ENCODE measurements at places on chromosomes 16 and 17. TPM values are rescaled to one million over a fixed set of nuclear protein-coding genes. Genes with fewer than 3 reads are reported as not detected.
A peak's percentile ranks its signal among the peaks of the same experiment; 100 is the strongest.

DNA sequence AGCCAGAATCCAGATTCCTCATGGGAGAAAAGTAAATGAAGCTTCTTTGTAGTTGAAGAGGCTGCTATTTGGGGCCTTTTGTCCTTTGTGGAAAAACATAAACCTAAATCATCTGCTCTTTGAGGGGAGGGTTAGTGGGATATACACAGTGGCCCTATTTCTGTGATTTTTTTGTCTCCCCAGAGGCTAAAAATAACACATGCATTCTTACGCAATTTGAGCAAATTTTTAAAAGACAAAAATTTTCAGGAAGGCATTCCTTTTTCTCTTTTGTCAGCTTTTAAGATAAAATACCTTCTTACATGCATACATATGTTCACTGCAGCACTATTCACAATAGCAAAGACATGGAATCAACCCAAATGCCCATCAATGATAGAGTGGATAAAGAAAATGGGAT lies 165.5 kb downstream of the AXIN2 start:
- no peak overlapping the region for H3K27ac ChIP-seq
- no peaks in the 10 kb centered on the region for H3K36me3 ChIP-seq

DNA sequence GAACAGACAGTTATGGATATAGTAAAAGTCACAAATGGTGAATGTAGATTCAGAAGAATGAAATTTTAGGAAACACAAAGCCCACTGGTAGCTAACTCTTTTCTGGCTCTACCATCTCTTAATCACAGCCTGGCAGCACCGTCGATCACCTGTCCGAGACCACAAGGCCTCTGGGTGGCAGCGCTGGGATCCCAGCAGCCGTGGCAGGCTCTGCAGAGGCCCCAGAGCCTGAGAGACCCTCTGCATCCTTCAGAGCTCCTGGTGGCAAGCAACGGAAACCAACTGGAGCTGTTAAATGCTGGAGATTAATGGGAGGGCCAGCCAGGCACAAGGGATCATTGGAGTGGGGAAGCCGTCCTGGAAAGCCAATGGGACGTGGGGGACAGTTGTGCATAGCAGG lies 26.3 kb downstream of the LAT start:
- H3K27me3 ChIP-seq, result no peaks in the 10 kb centered on the region
- no peaks in the 10 kb centered on the region for H3K36me3 ChIP-seq
- H3K27ac ChIP-seq, result no peak overlapping the region
- DNase-seq, result no peak
- H3K4me1 ChIP-seq, result no peaks in the 10 kb centered on the region
- no peak overlapping the region for H3K4me3 ChIP-seq

DNA sequence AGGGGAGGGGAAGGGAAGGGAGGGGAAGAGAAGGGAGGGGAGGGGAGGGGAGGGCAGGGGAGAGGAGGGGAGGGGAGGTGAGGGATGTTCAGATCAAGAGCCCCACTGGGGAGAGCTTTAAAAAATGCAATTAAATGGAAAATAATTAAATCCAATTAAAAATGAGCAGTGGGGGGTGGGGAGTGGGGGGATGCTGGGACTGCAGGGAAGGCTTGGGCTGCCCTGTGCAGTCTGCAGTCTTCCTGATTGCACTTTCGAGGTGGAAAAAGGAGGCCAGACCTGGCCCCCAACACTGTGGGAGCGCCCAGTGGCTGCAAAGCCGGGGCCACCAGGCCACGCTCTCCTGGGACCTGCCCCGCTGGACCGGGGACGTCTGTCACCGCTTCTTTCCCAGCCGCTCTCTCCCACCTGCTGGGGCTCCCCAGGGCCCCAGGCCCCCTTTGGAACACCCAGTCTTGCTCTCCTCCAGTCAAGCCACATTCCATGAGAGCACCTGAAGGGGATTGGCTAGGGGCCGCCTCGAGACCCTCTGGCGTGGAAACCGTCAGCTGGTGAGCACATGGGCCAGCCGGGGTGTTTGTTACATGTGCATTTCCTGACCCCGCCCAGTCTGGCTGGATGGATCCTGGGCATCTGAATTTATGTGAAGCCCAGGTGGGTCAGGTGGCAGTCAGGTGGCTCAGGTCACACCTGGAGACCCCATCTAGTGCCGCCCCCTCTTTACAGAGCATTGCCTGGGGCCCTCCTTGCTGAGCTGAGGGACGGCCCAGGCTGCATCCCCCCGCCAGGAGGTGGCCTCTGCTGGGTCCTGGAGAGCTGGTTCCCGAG lies 37.6 kb upstream of the CBFA2T3 start:
- H3K36me3 ChIP-seq, result no peaks in the 10 kb centered on the region
- no peaks in the 10 kb centered on the region for H3K4me1 ChIP-seq
- H3K27me3 ChIP-seq, result no peaks in the 10 kb centered on the region
- H3K4me3 ChIP-seq, result no peak overlapping the region
- no peak overlapping the region for H3K27ac ChIP-seq

GRCh38 chr17:55420776-55421178 lies 858 bp downstream of the MMD start:
- DNase-seq, result peak; percentile 19
- no peaks in the 10 kb centered on the region for H3K36me3 ChIP-seq
- peaks cover 4% of the 10 kb centered on the region for H3K4me1 ChIP-seq
- peak overlapping the region; percentile 71 for H3K27ac ChIP-seq
- peak overlapping the region; percentile 92 for H3K4me3 ChIP-seq
- no peaks in the 10 kb centered on the region for H3K27me3 ChIP-seq

C1QTNF1 gene
- 45.2 TPM for total RNA-seq

DNA sequence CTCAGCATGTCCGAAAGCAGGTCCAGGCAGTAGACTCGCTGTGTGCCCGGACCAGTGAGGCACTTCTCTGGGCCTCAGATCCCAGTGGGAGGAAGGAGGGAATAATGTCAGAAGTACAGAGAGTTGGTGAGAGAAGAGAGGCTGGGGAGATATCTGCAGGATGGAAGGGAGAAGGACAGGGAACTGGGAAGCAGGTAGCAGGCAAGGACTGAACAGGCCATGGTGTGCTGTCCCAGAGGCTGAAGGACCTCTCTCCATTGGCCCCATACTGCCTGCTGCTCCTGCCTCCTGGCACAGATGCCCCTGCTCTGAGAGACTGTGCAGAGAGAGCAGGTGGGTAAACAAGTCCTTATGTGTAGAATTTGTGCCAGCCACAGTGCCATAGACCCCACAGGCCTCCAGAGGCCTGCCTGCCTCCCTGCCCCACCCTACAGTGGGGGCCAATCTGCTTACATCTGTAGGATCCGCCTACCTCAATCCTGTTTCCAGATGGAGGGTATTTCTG lies 34.2 kb upstream of the CRHR1 start:
- H3K27me3 ChIP-seq, result no peaks in the 10 kb centered on the region
- H3K27ac ChIP-seq, result no peak overlapping the region
- no peaks in the 10 kb centered on the region for H3K36me3 ChIP-seq
- DNase-seq, result no peak
- H3K4me3 ChIP-seq, result no peak overlapping the region
- H3K4me1 ChIP-seq, result no peaks in the 10 kb centered on the region

- no peaks in the 10 kb centered on the region for H3K4me1 ChIP-seq
- H3K36me3 ChIP-seq, result no peaks in the 10 kb centered on the region
- H3K27me3 ChIP-seq, result no peaks in the 10 kb centered on the region
- no peak overlapping the region for H3K4me3 ChIP-seq
Observed at GRCh38 chr17:51992864-51993416, 165.6 kb downstream of the CA10 start.

KRT34 gene
- total RNA-seq, result under 0.01 TPM

DNA sequence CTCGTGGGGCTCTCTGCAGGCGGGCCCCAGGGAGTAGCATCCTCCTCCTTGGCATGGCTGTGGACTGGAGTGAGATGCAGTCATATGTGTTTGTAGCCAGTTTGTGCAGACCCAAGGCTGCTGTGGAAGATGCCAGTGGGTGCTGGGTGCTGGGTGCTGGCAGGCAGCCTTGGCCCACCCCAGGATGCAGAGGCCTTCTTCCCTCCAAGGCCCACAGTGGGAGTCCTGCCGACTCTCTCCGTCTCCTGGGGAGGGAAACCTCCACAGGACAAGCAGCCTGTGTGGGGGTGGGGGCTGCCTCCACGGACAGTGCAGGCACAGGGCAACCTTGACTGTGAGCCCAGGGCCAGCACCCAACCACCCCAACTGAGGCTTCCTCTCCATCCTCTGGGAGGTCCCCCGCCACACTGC lies 13.8 kb upstream of the TMEM92 start:
- H3K27me3 ChIP-seq, result no peaks in the 10 kb centered on the region
- peaks cover 17% of the 10 kb centered on the region for H3K4me1 ChIP-seq
- no peaks in the 10 kb centered on the region for H3K36me3 ChIP-seq
- no peak overlapping the region for H3K27ac ChIP-seq
- no peak overlapping the region for H3K4me3 ChIP-seq

GRCh38 chr17:37710344-37710886 lies 34.4 kb downstream of the HNF1B start:
- peaks cover 34% of the 10 kb centered on the region for H3K27me3 ChIP-seq
- H3K27ac ChIP-seq, result no peak overlapping the region
- H3K4me3 ChIP-seq, result no peak overlapping the region
- H3K4me1 ChIP-seq, result no peaks in the 10 kb centered on the region
- no peaks in the 10 kb centered on the region for H3K36me3 ChIP-seq

CDH16 gene
- not detected for total RNA-seq

DNA sequence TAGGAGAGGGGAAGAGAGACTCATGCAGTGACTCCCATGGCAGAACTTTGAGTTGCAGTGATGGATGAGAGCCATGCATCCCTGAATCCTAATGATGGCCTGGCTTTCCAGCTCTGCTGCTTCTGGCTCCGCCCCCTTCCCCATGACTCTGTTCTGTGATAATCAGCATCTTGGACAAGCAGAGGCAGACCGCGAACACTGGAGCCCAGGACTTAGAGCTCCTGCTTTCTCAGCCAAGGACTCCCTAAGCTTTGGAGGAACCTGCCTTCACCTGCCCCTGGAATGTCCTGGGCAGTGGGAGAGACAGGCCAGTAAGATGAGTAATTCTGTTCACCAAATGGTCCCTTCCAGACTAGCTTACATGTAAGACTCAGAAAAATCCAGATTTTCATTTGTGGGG lies 12.5 kb downstream of the CCDC92B start:
- no peak overlapping the region for H3K27ac ChIP-seq
- no peaks in the 10 kb centered on the region for H3K27me3 ChIP-seq
- no peak for DNase-seq
- H3K4me3 ChIP-seq, result no peak overlapping the region
- no peaks in the 10 kb centered on the region for H3K4me1 ChIP-seq

DNA sequence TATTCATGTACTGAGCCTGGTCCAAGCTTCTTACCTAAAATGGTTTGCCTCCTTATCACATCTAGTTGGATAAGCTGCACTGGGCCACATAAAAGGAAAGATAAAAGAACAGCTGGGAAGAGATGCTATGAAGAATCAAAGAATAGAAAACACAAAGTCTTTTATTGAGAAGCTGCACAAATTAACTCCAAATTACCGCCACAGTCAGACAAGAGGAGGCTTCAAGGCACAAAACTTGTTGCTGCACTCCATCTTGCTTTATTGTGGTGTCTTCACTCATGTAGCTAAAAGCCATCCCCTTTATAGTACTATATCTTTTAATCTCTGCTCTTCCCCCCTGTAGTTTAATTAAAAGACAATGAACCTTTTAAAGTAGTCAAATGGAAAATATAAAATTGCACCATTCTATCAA lies 330.6 kb upstream of the PMFBP1 start:
- no peaks in the 10 kb centered on the region for H3K36me3 ChIP-seq
- no peak overlapping the region for H3K4me3 ChIP-seq
- H3K4me1 ChIP-seq, result no peaks in the 10 kb centered on the region
- no peak for DNase-seq
- H3K27ac ChIP-seq, result no peak overlapping the region
- no peaks in the 10 kb centered on the region for H3K27me3 ChIP-seq

DNA sequence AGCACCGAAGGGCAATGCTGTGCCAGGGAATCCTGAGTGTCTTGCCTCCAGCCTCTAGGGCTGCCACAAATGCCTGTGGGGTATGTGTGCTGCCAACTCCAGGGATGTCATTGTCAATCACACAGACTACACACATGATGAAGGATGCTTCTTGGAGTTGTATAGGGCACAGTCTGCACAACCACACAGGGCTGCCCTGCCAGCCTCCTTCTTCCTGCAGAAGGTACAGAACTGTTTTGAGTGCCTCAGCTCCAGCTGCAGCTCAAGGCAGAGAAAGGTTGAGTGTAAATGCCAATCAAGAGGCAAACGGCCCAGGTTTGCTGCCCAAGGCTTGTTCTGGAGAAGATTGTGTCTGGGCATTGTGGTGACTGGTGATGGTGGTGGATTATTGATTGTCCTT lies 15.6 kb downstream of the SCNN1B start:
- DNase-seq, result no peak
- H3K27me3 ChIP-seq, result no peaks in the 10 kb centered on the region
- H3K4me1 ChIP-seq, result no peaks in the 10 kb centered on the region
- no peak overlapping the region for H3K27ac ChIP-seq
- no peaks in the 10 kb centered on the region for H3K36me3 ChIP-seq

C17orf113 gene
- 0.26 TPM for total RNA-seq

DNA sequence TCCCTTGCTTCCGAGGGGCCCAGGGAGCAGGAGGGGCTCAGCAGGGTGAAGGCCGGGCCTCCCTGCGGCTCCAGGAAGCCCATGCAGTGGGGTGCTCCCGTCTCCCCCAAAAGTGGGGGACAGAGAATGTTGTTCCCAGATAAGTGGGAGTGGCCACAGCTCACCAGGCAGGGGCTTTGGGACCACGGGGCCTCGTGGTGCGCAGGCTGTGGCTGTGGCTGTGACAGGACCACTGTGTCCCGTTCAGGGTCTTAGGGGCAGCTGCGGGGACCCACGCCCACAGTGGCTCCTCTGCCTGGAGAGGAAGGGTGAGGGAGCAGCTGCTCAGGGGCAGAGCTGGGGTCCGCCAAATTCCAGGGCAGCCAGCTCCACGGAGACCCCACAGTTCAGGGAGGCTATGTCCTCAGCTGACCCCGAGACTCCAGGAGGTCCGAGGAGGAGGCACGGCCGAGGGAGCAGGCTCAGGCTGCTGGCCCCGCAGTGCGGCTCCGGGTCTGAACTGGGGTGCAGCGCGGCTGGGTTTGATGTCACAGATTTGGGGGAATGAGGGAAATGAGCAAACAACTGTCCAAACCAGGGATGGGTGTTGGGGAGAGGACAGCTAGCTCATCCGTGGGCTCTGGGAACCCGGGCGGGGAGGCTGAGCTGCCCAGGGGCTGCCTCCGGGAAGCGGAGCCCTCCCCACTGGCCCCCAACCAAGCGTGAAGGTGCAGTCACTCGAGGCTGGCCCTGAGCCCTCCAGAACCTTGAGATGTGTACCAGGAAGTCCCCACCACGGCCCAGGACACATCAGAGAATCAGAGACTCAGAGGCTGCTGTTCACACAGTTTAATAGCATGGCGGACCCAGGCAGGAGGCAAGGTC lies 23.4 kb downstream of the TPSD1 start:
- H3K4me3 ChIP-seq, result no peak overlapping the region
- no peaks in the 10 kb centered on the region for H3K27me3 ChIP-seq
- H3K4me1 ChIP-seq, result no peaks in the 10 kb centered on the region
- no peak for DNase-seq

GRCh38 chr16:17386229-17386628 lies 84.5 kb downstream of the XYLT1 start:
- H3K27me3 ChIP-seq, result no peaks in the 10 kb centered on the region
- no peaks in the 10 kb centered on the region for H3K36me3 ChIP-seq
- no peak for DNase-seq
- H3K4me1 ChIP-seq, result no peaks in the 10 kb centered on the region
- no peak overlapping the region for H3K4me3 ChIP-seq
- no peak overlapping the region for H3K27ac ChIP-seq

Measured in fibroblast of lung (primary cell).